ENCODE measurements at places on chromosomes 2 and 18. TPM values are rescaled to one million over a fixed set of nuclear protein-coding genes. Genes with fewer than 3 reads are reported as not detected.

- DNase-seq, result no peak
Measured at GRCh38 chr2:15909157-15909556, 31.2 kb upstream of the MYCN start.

DNA sequence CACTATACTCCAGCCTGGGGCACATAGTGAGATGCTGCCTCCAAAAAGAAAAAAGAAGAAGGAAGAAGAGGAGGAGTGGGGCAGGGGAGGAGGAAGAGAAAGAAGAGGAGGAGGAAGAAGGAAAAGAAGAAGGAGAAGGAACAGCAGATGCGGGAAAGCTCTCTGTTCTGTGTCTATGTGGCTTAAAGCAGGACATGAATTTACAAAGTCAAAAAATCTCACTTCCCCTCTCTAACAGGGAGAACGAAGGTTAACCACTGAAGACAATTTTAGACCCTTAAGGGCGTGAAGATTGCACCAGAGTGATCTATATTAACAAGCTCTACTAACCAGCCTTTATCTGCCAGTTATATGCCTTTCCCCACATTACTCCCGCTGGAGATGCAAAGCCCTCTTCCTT is 258.9 kb downstream of the METTL4 start:
- no peak for DNase-seq

- DNase-seq, result no peak
Measured at GRCh38 chr18:27136208-27136535, 48.9 kb downstream of the CHST9 start.

- no peak for DNase-seq
Measured at GRCh38 chr2:28761420-28761819, 9.8 kb downstream of the PPP1CB start.

- DNase-seq, result no peak
Measured at GRCh38 chr2:109438146-109438545, 175.6 kb downstream of the SEPTIN10 start.

DNA sequence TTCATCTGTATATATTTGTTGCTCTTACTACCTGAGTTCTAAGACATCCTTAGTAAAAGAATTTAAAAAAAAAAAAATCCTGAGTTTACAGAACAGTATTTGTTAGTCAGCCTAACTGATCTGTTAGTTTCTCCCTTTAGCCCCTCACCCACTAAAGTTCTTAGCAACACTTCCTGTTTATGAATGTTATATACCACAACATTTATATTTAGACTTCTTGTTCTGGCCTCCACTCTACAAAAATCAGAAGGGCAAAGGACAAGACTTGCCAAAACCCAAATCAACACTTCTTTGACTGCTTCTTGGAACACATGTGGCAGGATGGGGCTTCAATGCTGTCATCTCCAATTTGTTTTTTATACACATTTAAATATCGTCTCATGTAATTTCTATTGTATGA is 71.1 kb downstream of the MGAT5 start:
- DNase-seq, result no peak

DNA sequence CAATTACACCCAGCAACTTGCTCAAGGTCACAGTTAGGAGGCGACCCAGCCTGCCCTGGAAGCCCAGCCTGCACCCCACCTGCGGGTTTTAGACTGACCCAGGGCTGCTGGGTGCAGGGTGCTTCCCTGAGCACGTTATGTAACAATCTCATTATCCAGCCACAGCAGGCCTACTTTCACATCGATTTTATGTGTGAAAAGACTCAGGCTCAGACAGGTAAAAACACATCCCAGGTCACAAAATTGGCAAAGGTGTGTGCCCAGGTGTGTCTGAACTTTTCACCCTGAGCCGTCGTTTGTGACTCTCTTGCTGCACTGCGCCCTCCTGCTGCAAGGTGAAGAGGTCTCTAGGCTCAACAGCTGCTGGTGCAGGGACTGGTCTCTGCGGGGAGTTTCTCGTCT is 668.2 kb upstream of the HS6ST1 start:
- no peak for DNase-seq

DNA sequence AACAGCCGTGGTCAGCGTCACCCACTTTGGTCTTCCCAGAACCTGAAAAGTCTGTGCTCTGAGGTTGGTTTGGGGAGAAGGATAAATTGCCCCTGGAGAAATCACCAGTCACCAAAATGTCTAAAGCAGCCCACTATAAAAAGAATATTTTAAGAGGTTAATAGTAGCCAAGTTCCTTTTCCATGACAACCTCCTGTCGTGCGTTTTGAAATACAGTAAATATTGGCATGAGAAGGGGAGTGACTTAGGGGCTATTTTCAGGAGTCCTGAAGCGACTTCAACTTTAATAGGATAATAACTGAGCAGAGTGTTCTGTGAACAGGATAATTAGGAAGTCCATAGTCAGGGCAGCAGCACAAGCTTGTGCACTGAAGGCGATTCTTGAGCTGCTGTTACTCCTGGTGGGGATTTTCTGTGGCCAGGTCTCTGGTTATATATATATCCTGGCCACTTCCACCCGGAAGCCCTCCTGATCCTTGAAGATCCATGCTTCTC is 49.3 kb downstream of the RNF144A start:
- DNase-seq, result no peak

GRCh38 chr2:201432621-201433393 is 18.5 kb downstream of the TRAK2 start:
- DNase-seq, result no peak

DNA sequence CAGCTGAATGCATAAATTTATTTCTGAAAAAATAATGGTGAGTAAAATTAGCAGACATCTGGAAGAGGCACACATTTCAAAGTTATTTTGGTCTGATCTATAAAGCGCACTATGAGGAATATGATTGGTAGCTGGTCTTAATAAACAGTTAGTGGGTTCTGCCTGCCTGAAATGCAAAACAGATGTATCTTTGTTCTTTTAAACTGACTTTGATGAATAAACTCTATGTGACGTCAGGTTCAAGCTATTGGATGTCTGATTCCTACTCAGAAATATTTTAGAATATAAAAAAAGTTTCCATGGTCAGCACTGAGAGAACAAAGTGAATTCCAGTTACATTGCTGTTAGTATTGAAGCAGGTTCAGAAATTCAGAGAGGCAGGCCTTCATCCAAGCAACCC is 136.4 kb downstream of the TPGS2 start:
- DNase-seq, result no peak

DNA sequence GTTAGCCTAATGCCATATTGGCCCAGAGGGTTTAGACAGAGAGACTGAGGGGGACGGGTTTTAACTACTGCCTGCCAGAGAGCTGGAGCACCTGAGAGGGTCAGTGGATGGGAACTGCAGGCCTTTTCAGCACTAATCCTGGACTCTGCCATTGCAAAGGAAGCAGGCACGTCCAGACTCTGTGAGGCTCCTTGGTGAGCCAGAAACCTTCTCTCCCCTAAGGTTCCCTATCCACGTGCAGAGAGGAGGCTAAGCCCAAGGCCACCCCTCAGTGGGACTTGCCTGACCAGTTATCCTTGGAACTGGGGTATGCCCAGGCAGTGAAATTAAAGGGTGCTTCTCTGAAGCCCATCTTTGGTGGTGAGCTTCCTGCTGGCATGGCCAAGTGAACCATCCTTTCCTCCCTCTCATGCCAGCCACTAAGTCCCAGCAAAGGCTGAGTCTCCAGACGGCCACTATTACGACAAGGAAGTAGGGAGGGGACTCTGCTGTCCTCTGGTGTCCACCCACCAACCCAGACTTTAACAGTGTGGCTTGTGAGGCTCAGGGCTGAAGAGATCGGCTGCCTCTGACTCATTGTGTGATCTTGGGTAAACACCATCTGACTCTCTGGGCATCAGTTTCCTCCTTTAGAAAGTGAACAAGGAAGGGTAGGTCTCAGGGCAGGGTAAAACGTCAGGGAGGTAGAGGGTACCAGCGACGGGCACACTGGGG is 3.9 kb upstream of the MLPH start:
- DNase-seq, result no peak

DNA sequence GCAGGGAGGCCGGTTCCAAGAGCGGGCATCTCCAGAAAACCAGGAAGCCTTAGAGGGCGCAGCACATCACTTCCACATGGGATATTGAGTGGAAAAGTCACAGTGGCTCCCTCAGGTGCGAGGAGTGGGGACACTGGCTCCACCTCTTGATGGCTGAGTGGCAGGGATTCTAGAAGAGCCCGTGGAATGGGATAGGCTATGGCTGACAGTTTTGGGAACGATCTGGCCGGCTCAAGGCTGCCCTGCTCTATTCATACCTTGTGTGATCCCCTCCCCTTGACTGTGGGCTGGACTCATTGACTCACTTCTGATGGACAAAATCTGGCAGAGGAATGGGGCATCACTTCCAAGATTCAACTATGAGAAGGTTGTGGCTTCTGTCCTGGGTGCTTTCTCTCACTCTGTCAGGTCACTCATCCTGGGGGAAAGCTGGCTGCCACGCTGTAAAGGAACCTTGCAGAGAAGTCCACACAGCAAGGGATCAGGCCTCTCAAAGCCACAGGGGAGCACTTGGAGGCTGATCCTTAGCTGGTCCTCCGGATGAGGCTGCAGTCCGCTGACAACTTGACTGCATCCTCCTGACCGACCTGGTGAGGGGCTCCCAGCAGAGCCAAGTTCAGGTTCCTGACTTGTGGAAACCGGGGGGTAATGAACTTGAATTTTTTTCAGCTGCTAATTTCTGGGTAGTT is 46.7 kb upstream of the HS6ST1 start:
- no peak for DNase-seq

GRCh38 chr2:232593982-232594381 is 39.4 kb upstream of the EFHD1 start:
- no peak for DNase-seq

Gene DHRS9
- total RNA-seq, result 2.4 TPM

Gene ANKRD23
- 8.3 TPM for total RNA-seq

Gene RNF103
- total RNA-seq, result 52.9 TPM

Gene TSGA10
- 16.0 TPM for total RNA-seq

Gene IL18R1
- total RNA-seq, result 58.8 TPM

Gene BOLL
- total RNA-seq, result not detected

Gene TMEM200C
- total RNA-seq, result not detected
